Cardiac muscle cell (in vitro differentiated cells and primary cell): ENCODE measurements at places on chromosomes 12 and 14. TPM values are rescaled to one million over a fixed set of nuclear protein-coding genes. Genes with fewer than 3 reads are reported as not detected.

- H3K36me3 ChIP-seq = no peaks in the 10 kb centered on the region
- no peak for DNase-seq
- no peak overlapping the region for H3K27ac ChIP-seq
These were observed 706.0 kb downstream of the MED13L start for GRCh38 chr12:115571446-115571845.

- H3K4me3 ChIP-seq = no peak overlapping the region
- H3K27ac ChIP-seq = no peak overlapping the region
- H3K4me1 ChIP-seq = peaks cover 25% of the 10 kb centered on the region
- no peak for DNase-seq
These were observed 1.8 kb upstream of the GCN1 start for GRCh38 chr12:120196363-120196762.

GRCh38 chr14:101961011-101961721 is 3.2 kb upstream of the DYNC1H1 start:
- no peaks in the 10 kb centered on the region for H3K36me3 ChIP-seq
- H3K4me3 ChIP-seq = no peak overlapping the region
- H3K4me1 ChIP-seq = peaks cover 5% of the 10 kb centered on the region
- DNase-seq = peak; percentile 82

GRCh38 chr14:104113631-104114420 is 24.6 kb upstream of the KIF26A start:
- no peak overlapping the region for H3K27ac ChIP-seq
- no peaks in the 10 kb centered on the region for H3K4me1 ChIP-seq
- no peaks in the 10 kb centered on the region for H3K36me3 ChIP-seq
- no peak overlapping the region for H3K4me3 ChIP-seq

DNA sequence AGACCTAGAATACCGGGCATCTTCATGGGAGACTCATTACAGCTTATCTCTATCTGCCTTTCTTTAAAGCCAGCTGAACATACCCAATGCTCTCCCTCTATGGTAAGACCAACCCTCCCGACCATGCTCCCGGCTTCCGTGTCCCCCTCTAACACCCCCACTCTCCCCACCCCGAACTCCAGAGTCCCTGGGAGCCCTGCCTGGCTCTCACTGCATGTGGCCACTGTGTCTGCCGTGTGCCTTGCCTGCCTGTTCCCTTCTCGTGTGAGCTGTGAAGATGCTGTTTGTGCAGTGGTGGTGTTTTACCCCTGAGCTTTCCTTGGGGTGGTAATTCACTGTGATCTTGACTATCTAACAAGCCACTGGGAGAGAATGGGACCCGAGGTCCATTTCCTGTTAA is 146.4 kb upstream of the FKBP4 start:
- no peaks in the 10 kb centered on the region for H3K36me3 ChIP-seq
- no peak overlapping the region for H3K27ac ChIP-seq
- no peak overlapping the region for H3K4me3 ChIP-seq
- DNase-seq = no peak

GRCh38 chr14:93949511-93950075 is 22.4 kb downstream of the FAM181A start:
- H3K4me1 ChIP-seq = peaks cover 25% of the 10 kb centered on the region
- no peak overlapping the region for H3K4me3 ChIP-seq

DNA sequence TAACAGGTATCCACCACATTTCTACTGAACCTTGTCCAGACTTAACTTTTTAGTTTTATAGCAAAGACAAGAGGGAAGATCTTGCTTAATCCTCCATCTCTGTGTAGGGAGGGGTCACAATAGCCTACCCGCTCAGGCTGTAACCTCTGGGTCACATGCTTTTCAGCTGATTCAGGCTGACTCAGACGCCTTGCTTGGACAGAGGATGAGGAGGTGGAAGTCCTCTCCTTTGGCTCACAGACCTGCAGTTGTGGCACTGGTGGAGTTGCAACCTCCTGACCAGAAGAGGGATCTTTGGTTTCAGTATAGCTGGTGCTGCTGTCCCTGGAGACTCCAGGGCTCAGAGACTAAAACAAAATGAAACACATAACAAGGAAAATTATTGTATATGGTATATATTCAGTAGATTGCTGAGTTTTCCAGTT is 16.2 kb downstream of the ACIN1 start:
- peak overlapping the region; percentile 7 for H3K27ac ChIP-seq
- no peak for DNase-seq
- H3K4me3 ChIP-seq = no peak overlapping the region
- no peaks in the 10 kb centered on the region for H3K27me3 ChIP-seq

- DNase-seq = peak; percentile 27
- no peaks in the 10 kb centered on the region for H3K27me3 ChIP-seq
- peaks cover 18% of the 10 kb centered on the region for H3K4me1 ChIP-seq
- H3K36me3 ChIP-seq = no peaks in the 10 kb centered on the region
These were observed 80.8 kb upstream of the REP15 start for GRCh38 chr12:27615331-27615891.

DNA sequence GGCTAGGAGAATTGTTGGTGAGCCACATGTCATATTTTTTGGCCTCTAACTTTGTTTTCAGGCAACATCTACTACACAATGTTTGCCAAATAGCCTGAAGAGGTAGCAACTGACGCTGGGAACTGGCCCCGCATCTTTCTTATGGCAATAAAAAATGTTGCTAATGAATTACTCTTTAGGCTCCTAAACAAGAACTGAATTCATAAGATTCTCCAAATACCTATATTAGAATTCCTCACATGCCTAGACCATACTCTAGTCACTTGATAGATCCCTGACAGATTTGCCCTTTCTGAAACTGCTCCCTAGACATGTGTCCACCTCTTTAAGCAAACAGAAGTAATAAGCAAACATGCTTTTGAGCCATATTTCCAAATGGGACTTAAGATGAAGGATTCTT is 209.0 kb upstream of the ATXN7L3B start:
- H3K36me3 ChIP-seq = no peaks in the 10 kb centered on the region
- no peak overlapping the region for H3K27ac ChIP-seq
- no peaks in the 10 kb centered on the region for H3K27me3 ChIP-seq
- no peak overlapping the region for H3K4me3 ChIP-seq

PRIM1 gene
- 6.0 and 9.9 TPM in 2 replicates for total RNA-seq

INHBE gene
- total RNA-seq = 0.25 and 0.74 TPM in 2 replicates

NTS gene
- total RNA-seq = 0.78 and 2.4 TPM in 2 replicates
